ENCODE measurements at places on chromosomes 12 and 14. TPM values are rescaled to one million over a fixed set of nuclear protein-coding genes. Genes with fewer than 3 reads are reported as not detected.
A peak's percentile ranks its signal among the peaks of the same experiment; 100 is the strongest.

GRCh38 chr12:56300644-56301464 is 724 bp upstream of the CS start:
- H3K36me3 ChIP-seq = no peaks in the 10 kb centered on the region
- H3K27me3 ChIP-seq = no peaks in the 10 kb centered on the region
- H3K4me3 ChIP-seq = peak overlapping the region; percentile 77
- no peak for DNase-seq

DNA sequence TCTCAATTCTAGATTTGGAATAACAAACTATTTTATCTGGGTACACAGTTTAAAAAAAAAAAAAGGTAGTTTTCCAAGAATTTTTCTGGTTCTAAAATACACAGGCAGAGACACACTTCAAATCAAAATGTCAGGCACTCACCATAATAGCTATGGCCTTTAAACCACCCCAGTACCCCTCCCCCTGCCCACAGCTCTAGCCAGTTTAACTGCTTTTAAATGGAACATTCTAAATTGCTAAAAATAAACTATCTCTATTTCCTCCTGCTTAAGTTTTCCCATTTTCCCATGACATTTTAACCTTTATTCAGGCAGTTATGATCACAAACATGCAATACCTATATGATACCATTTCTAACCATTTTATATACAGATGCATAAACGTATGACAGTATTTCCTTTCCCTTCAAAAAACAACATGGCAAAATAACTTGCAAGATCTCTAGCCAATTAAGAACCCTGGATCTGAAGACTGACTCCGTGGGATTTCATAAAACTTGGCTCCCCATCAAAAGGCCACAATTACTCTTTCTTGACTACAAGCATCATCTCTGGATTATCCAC is 46.3 kb downstream of the PPP2R5E start:
- DNase-seq = no peak
- H3K36me3 ChIP-seq = no peaks in the 10 kb centered on the region
- H3K27me3 ChIP-seq = no peaks in the 10 kb centered on the region
- no peak overlapping the region for H3K27ac ChIP-seq
- peaks cover 6% of the 10 kb centered on the region for H3K4me1 ChIP-seq

DNA sequence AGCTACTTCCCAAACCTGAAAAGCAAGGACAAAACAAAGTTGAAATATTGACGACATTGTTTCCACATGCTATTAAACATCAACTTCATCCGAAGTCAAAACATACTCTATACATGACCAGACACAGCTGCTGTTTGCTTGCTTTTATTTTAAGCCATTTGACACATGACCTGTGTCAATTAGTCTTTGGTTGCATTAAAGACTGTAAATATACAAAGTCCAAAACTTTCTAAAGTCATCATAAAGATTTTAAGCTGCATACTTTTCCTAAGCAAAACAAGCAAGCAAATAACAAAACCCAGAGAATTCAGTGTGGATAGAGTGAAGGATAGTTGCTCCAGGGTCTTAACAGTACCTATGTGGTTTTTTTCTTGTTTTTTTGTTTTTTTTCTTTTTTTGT is 21.8 kb downstream of the HAL start:
- no peaks in the 10 kb centered on the region for H3K36me3 ChIP-seq
- H3K27ac ChIP-seq = no peak overlapping the region
- no peak for DNase-seq

GRCh38 chr12:55143566-55143870 is 17.3 kb downstream of the OR9K2 start:
- H3K4me3 ChIP-seq = no peak overlapping the region
- no peaks in the 10 kb centered on the region for H3K27me3 ChIP-seq
- no peaks in the 10 kb centered on the region for H3K36me3 ChIP-seq
- H3K27ac ChIP-seq = no peak overlapping the region
- no peaks in the 10 kb centered on the region for H3K4me1 ChIP-seq

GRCh38 chr12:128940090-128940888 is 87.0 kb downstream of the GLT1D1 start:
- H3K4me1 ChIP-seq = no peaks in the 10 kb centered on the region
- H3K27me3 ChIP-seq = no peaks in the 10 kb centered on the region
- H3K36me3 ChIP-seq = no peaks in the 10 kb centered on the region
- no peak overlapping the region for H3K4me3 ChIP-seq
- H3K27ac ChIP-seq = no peak overlapping the region

DNA sequence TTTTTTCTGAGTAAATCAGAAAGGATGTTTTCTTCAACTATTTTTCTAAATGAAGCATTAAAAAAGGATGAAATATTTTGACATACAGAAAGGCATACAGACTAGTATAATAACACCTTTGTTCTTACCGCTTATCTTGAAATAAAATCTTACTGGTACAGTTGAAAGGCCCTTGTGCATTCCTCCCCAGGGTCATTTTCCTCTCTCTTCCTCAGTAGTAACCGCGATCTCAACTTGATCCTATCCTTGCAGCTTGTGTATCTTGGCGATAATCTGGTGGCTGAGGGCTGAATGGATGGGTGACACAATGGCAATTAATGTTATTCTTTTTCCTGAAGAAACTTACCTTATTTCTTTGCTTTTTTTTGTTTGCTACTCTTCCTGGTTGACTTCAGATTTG is 18.5 kb downstream of the GAS2L3 start:
- H3K27ac ChIP-seq = no peak overlapping the region
- no peak for DNase-seq
- H3K36me3 ChIP-seq = no peaks in the 10 kb centered on the region

- no peaks in the 10 kb centered on the region for H3K36me3 ChIP-seq
- H3K4me1 ChIP-seq = no peaks in the 10 kb centered on the region
- no peak overlapping the region for H3K4me3 ChIP-seq
- no peaks in the 10 kb centered on the region for H3K27me3 ChIP-seq
- no peak overlapping the region for H3K27ac ChIP-seq
Measured at GRCh38 chr14:99252940-99253868, 18.8 kb downstream of the BCL11B start.

GRCh38 chr12:11676052-11676451 is 26.6 kb downstream of the ETV6 start:
- DNase-seq = no peak
- no peaks in the 10 kb centered on the region for H3K27me3 ChIP-seq
- no peaks in the 10 kb centered on the region for H3K4me1 ChIP-seq
- H3K27ac ChIP-seq = no peak overlapping the region
- no peak overlapping the region for H3K4me3 ChIP-seq

DNA sequence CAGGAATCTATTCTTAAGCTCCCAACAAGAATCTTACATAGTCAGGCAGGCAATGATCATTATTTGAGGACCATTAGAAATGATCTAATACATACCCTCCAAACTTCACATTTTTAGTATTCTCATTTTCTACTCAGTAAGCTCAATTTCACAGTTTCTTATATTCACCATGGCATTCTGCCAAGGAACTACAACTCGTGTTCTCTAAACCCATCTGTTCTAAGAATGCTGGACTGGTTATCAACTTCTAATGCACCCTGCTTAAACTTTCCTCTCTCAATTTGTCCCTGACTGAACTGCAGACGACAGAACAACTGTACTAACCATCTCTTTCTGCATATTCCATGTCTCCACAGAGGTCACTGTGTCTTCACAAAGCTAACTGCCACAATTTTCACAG is 58.6 kb downstream of the GXYLT1 start:
- H3K4me1 ChIP-seq = no peaks in the 10 kb centered on the region
- DNase-seq = peak; percentile 47
- H3K27ac ChIP-seq = no peak overlapping the region
- H3K36me3 ChIP-seq = no peaks in the 10 kb centered on the region

- H3K4me3 ChIP-seq = no peak overlapping the region
- no peak for DNase-seq
- peaks cover 12% of the 10 kb centered on the region for H3K4me1 ChIP-seq
- no peak overlapping the region for H3K27ac ChIP-seq
- no peaks in the 10 kb centered on the region for H3K27me3 ChIP-seq
Measured at GRCh38 chr12:1528791-1529190, 65.6 kb downstream of the FBXL14 start.

- H3K27ac ChIP-seq = no peak overlapping the region
- DNase-seq = no peak
- no peaks in the 10 kb centered on the region for H3K27me3 ChIP-seq
- no peak overlapping the region for H3K4me3 ChIP-seq
- H3K36me3 ChIP-seq = no peaks in the 10 kb centered on the region
Measured at GRCh38 chr14:80602946-80603345, 338.6 kb downstream of the CEP128 start.

DNA sequence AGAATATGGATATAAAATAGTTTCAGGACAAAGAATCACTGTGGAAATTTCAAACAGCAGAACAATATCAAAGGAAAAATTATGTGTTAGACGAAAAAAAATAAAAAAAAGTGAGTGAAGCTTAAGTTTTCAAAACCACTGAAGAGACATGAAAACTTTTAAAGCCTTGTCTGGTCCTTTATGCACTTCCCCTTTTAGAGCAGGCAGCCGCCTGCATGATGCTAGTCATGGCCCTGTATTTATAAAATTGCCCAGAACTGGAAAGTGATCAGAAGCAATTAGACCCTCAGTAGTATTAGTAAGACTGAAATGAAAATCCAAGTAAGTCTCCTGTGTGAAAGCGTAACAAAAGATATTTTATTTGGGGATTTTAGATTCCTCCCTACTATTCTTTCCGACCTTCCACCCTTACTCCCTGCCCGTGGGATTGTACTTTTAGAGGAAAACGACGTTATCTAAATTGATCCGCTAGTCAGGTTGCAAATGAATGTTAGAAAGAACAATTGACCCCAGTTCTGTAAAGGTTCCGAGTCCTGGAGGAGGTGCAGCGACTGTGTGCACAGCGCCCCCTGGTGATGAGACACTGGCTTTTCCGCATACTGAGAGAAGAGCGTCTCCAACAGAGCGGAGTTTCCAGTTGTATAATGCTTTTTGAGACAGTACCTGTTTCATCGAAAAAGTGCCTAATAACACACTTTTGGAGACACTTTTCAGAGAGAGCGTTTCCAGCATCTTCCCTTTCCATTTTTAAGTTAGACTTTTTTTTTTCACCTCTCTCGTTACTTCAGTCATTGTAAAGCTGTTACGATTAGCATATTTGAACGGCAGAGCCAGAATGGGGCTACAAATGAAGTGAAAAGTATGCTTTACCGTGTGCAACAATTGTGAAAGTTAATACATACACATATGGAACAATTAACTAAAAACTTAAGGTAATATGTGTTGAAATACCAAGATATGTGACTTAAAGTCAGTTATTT is 12.4 kb downstream of the MGST1 start:
- peaks cover 2% of the 10 kb centered on the region for H3K4me1 ChIP-seq
- no peaks in the 10 kb centered on the region for H3K27me3 ChIP-seq
- H3K27ac ChIP-seq = no peak overlapping the region
- DNase-seq = peak; percentile 66

- H3K27me3 ChIP-seq = no peaks in the 10 kb centered on the region
- H3K36me3 ChIP-seq = no peaks in the 10 kb centered on the region
- peak; percentile 92 for DNase-seq
- H3K4me1 ChIP-seq = peaks cover 4% of the 10 kb centered on the region
- H3K4me3 ChIP-seq = no peak overlapping the region
Measured at GRCh38 chr14:32608857-32609256, 279.8 kb downstream of the AKAP6 start.

DNA sequence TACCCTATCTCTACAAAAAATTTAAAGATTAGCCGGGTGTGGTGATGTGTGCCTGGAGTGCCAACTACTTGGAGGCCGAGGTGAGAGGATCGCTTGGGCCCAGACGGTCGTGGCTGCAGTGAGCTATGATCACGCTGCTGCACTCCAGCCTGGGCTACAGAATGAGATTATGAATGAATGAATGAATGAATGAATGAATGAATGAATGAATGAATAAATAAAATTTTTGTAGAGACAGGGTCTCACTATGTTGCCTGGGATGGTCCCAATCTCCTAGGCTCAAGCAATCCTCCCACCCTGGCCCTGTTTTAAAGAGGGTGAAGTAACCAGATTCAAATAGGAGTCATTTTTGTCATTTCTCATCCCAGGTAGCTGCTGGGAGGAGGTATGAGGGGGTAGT is 176.2 kb upstream of the HIF1A start:
- no peaks in the 10 kb centered on the region for H3K36me3 ChIP-seq
- H3K4me3 ChIP-seq = no peak overlapping the region
- no peak for DNase-seq
- H3K27ac ChIP-seq = no peak overlapping the region
- H3K4me1 ChIP-seq = peaks cover 7% of the 10 kb centered on the region

Gene CDK4
- total RNA-seq = 183 TPM

Gene ZNF84
- 27.2 TPM for total RNA-seq

Gene KCNH3
- total RNA-seq = 0.17 TPM

Gene FIGNL2
- total RNA-seq = 0.17 TPM

Gene MUCL1
- total RNA-seq = not detected

Gene MLXIP
- 17.0 TPM for total RNA-seq
